Left ventricle myocardium inferior (tissue), 1 donor: ENCODE measurements at places on chromosomes 1 and 21.

DNA sequence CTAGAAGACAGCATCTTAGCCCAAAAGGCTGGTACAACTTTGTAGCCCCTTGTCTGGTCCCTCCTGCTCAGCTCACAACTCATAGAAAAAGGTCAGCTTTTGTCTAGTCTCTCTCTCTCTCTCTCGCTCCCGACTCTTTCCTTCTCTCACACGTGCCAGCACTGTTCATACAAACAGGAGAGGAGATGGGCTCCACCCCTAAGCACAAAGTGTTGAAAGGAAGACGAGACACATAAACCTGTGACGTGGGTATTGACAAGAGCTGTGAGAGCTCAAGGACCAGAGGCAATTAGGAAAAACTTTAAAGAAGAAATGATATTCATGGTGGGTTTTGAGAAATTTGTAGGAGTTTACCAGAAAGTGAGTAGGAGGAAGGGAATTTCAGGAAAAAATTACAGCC lies 23.6 kb upstream of the KCNC4 start:
- DNase-seq, result no peak

DNA sequence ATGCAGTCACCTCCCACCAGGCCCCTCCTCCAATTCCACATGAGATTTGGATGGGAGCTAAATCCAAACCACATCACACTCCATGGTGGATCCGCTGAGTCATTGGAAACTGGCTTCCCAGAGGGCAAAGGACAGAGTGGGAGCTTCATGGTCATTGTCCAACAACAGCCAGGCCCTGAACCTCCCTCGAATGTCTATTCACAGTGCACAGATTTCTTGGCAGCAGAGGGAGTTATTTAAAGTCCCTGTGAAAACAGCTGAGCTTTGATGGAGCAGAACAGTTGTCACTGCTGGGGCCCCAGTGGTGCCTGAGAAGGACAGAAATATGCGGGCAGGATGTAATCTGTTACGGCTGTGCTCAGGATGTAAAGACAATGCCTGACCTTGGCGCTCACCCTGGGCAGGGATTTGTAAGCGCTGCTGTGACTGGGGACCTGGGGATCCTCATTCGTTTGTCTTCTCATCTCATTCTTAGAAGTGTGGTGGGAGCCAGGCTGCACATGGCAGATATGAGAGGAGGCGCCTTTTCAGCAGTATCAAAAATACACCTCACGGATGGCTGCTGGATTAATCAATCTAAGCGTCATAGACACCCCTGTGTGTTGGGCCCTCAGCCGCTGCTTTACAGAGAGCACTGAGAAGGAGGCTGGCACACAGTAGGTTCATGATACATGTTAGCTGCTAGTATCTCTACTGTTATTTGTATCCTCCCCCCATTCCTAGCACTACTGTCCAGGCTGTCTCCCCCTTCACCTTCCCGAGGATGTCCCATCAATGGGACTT lies 439.4 kb downstream of the PTPRU start:
- no peak for DNase-seq

DNA sequence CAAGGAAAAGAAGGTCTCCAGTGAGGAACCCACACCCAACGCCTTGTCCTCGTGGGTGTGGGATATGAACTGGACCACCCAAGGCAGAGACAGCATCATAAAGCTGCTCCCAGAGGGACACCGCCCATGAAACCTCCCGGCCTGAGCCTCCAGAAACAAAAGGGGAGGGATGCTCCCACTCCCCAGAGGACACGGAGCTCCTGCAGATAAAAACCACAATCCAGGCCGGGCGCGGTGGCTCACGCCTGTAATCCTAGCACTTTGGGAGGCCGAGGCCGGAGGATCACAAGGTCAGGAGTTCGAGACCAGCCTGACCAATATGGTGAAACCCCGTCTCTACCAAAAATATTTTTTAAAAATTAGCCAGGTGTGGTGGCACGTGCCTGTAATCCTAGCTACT lies 66.4 kb downstream of the CHD5 start:
- no peak for DNase-seq

- no peak for DNase-seq
These were observed 160.8 kb upstream of the HOOK1 start for GRCh38 chr1:59653968-59654367.

DNA sequence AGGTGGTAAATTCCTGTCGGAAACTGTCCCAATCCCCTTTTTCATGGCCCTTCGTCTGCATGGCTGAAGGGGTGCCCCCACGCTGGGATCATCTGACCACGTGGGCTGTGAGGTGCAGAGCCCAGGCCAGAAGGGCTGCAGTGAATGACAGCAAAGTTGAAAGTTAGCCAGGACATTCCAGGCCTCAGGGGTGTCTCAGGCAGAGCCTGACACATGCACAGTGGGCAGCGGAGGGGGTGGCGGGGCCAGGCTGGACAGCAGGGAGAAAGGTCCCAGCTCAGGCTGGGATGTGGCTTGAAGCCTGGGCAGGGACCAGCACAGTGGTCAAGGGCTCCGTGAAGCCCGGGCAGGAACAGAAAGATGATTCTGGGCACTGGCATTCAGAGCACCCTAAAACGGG lies 49.6 kb downstream of the GRIK3 start:
- no peak for DNase-seq

DNA sequence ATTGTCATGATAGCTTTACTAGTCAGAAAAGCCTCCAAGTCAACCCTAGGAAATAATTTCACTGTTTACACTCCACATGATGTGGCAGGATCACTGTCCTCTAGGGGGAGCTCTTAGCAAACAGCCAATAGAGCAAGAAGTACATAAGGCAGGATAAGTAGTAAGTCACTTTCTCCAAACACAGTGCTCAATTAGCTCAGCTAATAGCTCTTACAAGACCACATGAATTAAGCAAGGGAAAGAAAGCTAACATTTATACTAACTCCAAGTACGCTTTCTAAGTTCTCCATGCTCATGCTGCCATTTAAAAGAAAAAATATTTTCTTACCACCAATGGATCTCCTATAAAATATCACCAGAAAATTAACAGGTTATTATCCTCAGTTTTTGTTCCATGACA lies 66.9 kb upstream of the LRIF1 start:
- no peak for DNase-seq

GRCh38 chr1:243729956-243730355 lies 120.1 kb downstream of the AKT3 start:
- no peak for DNase-seq

DNA sequence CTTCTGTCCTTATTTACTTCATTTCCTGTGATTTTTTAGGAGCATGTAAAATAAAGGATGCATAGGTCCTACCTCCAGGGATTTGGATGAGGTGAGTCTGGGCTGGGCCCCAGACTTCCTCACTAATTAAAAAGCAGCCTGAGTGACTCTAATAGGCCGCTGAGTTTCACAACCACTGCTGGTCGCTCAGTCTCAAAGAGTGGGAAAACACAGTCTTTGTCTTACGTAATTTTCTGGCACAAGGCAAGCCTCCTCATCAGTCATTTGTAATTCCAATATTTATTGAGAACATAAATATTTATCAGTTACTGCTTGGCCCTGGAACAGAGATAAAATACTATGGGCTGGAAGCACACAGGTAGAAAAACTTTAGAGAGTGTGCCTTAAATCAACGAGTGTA lies 195.4 kb upstream of the RUNX1 start:
- DNase-seq, result no peak

GRCh38 chr1:46437723-46438122 lies 43.6 kb downstream of the FAAH start:
- no peak for DNase-seq

DNA sequence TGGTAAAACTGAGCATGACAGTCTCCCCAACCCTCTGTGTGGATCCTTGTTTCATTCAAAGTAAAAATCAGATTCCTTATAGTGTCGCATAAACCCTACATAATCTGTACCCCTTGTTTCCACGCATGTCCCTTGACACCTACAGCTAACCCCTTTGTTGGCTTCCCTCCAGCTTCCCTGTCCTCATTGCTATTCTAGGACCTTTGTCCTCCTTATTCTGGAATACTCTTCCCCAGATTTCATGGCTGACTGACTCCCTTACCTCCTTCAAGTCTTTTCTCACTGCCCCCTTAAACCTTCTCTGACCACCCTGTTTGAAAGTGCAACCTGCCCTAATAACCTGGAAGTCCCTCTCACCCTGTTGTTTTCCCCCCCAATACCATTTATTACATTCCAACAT lies 4.0 kb downstream of the RNF11 start:
- no peak for DNase-seq

- no peak for DNase-seq
These were observed 348.2 kb downstream of the MATN1 start for GRCh38 chr1:30375156-30375555.

GRCh38 chr1:218259800-218260199 lies 25.3 kb upstream of the RRP15 start:
- DNase-seq, result no peak

DNA sequence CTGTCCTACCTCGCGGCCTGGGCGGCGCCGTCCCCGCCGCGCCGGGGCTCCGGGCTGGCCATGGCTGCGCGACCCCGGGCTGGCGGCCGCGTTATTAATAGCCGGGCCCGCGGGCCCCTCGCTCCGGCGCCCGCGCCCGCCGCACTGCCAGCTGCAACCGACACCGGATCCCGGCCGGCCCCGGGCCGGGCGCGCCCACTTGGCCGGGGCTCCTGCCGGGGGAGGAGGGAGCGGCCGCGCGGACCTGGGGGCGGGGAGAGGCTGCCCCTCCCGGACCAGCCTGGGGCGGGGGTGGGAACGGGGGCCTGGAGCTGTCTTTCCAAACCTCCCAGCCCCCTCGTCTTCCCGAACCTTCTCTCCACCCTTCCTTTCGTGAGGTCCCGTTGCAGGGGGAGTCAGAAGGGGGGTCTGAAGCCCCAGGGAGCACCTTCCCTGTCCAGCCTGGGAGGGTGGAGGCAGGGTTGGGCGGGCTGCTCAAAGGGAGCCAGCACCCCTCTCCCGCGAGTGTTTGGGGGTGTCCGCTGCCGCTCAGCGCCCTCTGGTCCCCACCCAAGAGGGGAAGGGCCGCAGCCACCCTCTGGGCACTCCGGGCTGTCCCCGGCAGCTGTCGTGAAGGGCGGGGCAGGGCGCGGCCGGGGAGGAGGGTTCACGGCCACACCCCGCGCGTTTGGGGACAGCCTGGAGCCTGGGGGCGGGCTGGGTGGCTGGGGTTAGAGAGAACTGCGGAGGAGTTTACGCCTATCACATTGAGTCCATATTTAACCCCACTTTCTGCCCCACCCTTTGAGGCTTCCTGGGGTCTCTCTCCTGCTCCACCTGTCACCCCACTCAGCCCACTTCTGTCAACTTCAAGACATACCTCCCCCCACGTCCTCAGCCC lies at the start of gene SYNC:
TSS of gene SYNC (minus strand) at position 172 of the 880 bp plus-strand sequence. CDS start at position 62, 110 bp downstream.
- peak; percentile 77 for DNase-seq

DNA sequence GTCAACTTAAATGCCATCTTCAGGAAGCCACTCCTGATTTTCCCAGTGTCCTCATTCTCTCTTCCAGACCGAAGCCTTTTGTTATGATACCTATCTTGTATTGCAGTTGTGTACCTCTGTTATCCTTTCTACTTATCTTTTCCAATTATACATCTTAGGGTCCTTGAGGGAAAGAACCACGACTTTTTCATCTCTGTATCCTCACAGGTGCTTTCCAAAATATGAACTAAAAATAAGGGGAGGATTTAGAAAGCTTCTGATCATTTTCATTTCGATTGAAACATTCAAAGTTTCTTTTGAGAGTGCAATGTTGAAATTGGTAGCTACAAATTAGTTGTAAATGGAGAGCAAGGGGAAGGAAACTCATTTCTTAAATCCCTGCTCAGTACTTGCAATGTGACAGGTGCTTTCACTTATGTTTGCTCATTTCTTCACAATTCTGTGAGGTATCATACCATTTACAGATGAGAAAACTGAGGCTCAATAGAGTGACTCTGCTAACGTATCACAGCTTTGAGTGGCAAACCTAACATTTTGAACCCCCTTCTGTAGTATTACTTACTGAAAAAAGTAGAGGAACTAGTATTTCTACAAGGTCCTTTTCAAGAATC lies 24.2 kb downstream of the SLC19A2 start:
- DNase-seq, result no peak

GRCh38 chr1:167289075-167289442 lies 68.4 kb downstream of the POU2F1 start:
- DNase-seq, result no peak

GRCh38 chr1:83741770-83742169 lies 257.2 kb downstream of the TTLL7 start:
- no peak for DNase-seq

DNA sequence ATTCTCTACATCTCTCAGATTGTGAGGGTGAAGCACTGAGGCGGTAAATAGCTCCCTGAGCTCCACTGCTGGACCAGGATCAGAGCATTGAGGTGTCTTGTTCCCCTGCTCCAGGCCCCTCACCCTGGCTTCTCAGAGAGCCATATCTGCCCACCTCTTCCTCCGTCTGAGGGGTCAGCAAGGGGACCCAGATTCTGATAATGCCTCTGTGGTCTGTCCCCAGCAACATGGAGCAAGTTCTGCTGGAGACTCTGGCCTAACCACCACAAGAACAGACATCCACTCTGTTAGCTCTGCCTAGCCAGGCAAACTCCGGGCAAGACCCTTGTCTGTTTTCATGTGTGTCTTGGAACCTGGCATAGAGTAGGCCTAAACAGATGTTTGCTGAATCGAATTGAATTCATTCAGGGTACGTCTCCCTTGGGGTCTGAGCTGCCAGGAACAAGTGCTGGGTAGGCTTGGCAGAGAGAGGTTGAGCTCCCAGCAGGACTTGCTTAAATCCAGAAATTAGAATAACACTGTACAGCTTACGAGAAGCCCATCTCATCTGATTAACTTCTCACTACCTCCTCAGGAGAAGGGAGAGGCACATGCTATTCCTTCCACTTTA lies 2.3 kb downstream of the TRAF5 start:
- DNase-seq, result no peak

DNA sequence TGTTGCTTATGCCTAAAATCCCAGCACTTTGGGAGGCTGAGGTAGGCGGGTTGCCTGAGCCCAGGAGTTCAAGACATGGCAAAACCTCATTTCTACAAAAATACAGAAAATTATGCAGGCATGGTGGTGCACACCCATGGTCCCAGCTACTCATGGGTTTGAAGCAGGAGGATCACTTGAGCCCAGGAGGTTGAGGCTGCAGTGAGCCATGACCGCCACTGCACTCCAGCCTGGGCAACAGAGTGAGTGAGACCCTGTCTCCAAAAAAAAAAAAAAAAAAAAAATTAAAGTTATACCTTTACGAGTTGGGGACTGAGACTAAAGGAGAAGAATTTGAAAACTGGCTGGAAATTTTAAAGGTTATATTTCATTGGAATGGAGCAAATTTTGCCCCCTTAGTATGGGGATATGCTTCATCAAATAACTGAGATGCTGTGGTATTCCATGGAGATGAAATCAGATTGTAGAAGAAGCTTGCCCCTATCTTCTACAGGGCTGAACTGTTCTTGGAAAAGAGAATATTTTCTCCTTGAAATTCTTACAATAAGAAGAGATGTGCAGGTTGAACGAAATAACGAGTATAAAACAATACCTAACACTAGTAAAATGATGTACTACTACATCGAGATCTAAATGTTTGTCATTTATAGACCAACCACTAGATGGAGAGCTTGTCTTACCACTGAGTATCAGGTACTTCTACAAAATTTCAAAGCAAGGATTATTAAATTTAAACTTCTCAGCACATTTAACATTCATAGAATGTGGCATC lies 34.9 kb upstream of the SCYL3 start:
- no peak for DNase-seq

- no peak for DNase-seq
These were observed 181.0 kb downstream of the DHRS3 start for GRCh38 chr1:12436817-12437599.

GRCh38 chr1:228011721-228012311 lies 5.0 kb downstream of the WNT3A start:
- no peak for DNase-seq

GRCh38 chr1:77333501-77333900 lies 51.7 kb downstream of the AK5 start:
- DNase-seq, result no peak

GRCh38 chr1:16152481-16153087 lies 3.3 kb downstream of the EPHA2 start:
- peak; percentile 60 for DNase-seq

GRCh38 chr1:43255438-43256210 lies 14.2 kb upstream of the TMEM125 start:
- DNase-seq, result peak; percentile 42
